T follicular helper cell (primary cell): ENCODE measurements at places on chromosomes 16 and 17.

- DNase-seq: no peak
Measured at GRCh38 chr17:10001306-10001873, 96.3 kb upstream of the RCVRN start.

GRCh38 chr16:51538707-51539498 is 387.8 kb upstream of the SALL1 start:
- no peak for DNase-seq

DNA sequence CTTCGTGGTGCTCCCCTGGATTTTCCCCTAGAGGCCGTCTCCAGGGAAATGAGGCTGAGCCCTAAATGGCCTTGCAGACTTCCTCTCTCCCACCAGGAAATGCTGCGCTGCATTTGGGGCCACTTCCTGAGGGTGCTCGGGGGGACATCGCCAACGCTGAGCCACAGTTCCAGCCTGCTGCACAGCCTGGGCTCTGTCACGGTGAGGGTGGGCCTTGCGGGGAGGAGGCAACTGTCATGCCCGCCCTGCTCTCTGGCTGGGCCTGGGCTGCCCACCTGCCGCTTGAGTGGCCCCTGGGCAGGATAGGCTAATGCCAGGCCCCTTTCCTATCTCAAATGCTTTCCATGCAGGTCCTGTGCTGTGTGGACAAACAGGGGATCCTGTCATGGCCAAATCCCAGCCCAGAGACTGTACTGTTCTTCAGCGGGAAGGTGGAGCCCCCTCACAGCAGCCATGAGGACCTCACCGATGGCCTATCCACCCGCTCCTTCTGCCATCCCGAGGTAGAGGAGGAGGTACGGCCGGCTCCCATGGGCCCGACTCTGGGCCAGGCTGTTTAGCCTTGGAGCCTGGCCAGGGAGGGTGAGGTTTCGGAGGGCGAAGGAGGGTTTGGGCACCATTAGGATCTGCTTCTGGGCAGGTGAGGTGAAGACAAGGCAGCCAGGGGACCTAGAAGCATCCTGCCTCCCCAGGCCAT is 24.2 kb downstream of the CASKIN2 start:
- no peak for DNase-seq

DNA sequence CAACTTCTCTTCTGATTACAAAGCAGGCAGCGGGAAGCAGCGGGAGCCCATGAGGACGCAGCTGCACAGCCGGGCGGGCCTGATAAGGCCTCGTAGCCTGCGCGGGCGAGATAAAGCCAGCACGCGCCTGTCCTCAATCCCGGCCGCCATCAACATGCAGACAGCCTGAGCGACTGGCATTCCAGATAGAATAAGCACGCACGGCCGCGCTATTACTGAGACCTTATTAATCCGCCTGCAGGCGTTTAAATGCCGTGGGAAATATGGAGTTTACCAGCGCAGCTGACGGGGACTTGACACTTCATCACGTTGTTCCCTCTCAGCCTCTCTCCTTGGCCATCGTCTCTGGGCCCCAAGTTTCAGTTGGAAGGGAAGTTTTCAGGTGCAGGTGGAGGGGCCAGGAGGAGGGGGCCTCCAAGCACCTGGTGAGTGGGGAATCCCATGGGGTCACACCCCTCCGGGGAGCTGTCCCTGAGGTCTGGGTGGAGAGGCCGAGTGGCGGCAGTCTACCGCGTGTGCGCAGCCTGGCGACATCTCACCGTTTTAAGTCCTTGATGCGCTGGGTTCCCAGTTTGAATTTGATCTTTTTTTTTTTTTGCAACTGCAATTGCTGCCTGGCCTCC is 27.3 kb upstream of the CBFA2T3 start:
- no peak for DNase-seq

DNA sequence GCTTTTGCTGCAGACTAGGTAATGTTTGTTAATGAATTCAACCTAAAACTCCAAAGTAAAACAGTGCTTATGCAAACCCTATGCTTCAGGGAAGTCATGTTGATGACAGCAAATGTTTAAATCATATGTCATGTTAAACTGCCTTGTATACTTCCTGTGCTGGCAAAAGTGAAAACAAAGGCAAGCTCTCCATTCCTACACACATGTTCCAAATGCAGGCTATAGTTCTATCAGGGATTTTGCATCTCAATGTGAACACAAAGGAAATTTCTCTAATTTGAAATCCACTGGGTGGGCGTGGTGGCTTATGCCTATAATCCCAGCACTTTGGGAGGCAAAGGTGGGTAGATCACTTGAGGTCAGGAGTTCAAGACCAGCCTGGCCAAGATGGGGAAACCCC is 19.3 kb downstream of the UNK start:
- no peak for DNase-seq

DNA sequence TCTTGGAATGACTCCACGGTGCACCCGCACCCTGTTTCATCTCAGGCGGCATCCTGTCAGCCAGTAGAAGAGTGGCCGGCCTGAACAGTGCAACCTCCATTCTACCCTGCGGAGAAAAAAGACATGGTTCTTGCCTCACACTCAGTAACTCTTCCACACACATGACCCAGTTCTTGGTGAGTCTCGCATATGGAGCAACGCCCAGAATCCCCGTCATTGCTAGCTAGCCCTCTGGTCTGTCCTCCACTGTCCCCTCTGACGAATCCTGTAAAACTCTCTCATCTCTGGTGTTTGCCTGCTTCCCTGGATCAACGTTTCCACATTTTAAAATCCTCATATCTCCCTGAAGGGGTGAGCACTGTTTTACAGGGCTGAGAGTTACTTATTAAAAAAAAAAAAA is 4.2 kb upstream of the RDM1 start:
- no peak for DNase-seq

GRCh38 chr16:87918866-87919680 is 17.3 kb downstream of the CA5A start:
- DNase-seq: no peak

GRCh38 chr17:37711113-37711512 is 33.7 kb downstream of the HNF1B start:
- DNase-seq: no peak

DNA sequence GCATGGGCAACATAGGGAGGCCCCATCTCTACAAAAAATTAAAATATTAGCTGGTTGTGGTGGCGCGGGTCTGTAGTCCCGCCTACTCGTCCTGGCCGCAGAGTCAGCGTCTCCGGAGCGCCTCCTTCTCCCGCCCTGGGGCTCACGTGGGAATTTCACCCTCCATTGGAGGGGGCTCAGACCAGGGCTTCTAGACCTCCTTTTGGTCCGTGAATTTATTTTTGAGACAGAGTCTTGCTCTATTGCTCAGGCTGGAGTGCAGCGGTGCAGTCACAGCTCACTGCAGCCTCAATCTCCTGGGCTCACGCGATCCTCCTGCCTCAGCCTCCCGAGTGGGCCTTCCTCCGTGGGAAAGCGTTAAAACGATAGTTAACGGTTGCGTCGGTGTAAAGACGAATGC is 394 bp upstream of the NME4 start:
- no peak for DNase-seq

DNA sequence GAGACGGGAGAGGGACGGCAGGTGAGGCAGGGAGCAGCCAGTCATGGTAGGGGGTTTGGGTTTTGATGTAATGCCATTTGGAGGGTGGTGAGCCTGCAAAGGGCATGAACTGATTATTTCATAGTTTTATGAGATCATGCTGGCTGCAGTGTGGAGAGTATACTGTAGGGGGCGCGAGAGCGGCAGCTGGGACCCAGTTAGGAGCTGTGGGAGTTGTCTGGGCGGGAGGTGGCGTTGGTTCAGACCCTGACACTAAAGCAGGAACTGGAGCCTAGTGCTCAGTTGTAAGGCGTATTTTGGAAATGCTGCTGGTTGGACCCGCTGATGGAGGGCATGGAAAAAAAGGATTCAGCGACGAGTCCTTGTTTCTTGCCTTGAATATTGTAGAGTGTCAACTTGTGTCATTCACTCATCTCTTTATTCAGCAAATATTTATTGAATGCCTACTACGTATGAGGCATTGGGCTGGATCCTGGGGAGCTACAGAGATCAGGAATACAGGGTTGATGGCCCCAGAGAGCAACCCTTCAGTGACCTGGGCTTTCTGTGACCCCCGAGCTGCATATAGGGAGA is 23.7 kb upstream of the KDM8 start:
- peak; percentile 79 for DNase-seq

DNA sequence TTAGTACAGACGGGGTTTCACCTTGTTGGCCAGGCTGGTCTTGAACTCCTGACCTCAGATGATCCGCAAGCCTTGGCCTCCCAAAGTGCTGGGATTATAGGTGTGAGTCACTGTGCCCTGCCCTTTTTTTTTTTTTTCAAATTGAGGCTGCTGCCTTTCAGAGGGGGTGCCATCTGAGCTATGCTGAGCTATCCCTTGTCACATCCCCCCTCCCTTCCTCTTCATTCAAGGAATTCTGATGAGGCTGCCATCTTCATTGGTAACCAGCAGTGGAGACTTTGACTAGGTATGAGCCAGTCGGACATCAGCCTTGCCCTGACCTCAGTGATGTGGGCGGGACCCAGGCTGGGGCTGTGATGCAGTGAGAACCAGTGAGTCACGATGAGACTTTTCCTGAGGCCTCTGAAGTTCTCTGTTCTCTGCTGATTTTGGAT is 24.4 kb upstream of the GPT2 start:
- no peak for DNase-seq

DNA sequence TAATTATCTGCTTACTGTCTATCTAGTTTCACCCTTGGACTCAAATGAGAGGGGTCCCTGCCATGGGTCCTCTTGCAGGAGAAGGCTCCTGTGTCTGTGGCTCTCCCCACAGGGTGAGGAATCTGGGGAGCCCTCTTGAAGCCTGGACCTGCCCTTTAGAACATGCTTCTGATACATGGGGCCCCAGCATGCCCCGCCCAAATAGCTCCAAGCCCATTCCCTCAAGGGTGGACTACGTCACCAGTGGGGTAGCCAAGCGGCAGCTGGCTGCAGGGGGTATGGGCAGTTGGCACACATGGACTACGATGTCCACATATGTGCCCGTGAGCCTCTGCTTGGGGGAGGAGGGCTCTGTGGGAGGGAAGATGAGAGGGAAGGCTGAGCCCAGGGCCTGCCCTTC is 39.3 kb downstream of the ARHGAP27 start:
- no peak for DNase-seq

DNA sequence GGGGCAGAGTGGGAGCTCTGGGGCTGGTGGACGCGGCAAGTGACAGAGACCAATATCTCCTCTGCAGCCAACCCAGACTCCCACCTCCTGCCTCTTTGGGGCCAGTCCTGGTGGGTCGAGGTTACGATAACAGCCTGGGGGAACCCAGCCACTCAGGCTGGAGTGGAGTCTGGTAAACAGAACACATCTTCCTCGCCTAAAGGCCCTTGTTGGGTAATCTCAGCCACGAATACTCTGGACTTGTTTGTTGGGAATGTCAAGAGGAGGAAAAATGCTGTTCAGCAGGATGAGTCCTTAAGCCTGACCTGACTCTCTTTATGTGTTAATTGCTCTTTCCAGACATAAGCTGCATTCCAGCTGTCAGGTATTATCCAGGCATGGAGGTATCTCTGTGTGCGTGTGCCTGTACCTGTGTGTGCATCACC is 8.0 kb upstream of the SPNS2 start:
- DNase-seq: no peak

DNA sequence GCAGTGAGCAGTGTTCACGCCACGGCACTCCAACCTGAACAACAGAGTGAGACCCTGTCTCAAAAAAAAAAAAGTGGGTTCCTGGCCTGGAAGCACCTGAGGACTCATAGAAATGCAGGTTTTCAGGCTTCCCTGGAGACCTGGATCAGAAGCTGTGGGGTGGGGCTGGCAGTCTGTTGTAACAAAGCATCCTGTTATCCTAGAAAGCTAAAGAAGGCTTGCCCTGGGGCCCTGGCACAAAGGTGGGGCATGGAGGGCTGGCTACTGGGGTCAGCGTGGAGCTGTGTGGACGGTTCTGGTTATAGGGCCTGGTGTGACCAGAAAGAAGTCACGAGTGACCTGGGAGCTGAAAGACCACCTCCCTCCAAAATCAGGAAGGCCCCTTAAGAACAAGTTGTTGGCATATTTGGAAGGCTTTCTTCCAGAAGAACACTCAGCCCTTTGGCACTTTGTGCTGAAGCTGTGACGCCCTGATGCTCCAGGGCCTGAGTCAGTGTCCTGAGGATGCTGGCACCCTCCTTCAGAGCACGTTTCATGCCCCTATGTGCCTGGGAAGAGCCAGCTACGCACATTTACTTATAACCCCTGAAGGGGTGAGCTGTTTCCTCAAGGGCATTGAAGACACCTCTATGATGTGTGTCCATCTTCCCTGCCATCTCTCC is 6.2 kb downstream of the CRISPLD2 start:
- DNase-seq: no peak

DNA sequence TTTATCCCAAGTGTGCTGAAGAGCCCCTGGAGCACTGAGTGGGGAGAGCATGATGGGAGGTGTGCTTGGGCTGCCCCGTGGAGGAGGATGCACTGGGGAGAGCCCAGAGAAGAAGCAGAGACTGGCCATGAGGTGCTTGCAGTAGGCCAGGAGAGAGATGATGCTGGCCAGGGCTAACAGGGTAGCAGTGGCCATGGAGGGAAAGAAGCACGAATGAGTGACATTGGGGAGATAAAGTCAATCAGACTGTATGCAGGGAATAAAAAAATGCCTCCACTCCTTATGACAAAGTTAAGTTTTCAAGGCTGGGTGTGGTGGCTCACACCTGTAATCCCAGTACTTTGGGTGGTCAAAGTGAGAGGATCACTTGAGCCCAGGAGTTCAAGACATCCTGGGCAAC is 5.4 kb upstream of the TMEM220 start:
- no peak for DNase-seq

DNA sequence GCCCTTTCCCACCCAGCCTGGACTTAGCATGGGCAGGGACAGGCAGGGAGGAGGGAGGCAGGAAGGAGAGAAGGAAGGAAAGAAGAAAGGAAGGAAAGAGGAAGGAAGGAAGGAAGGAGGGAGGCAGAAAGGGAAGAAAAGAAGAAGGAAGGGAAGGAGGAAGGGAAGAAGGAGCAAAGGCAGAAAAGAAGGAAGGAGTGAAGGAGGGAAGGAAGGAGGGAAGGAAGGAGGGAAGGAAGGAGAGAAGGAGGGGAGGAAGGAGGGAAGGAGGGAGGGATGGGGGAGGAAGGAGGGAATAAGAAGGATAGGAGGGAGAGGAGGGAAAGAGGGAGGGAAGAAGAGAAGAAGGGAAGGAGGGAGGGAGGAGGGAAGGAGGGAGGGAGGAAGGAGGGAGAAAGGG is 110.4 kb downstream of the SALL1 start:
- no peak for DNase-seq

GRCh38 chr17:73614256-73614655 is 30.0 kb downstream of the SDK2 start:
- no peak for DNase-seq

GRCh38 chr17:66949501-66949900 is 15.0 kb upstream of the CACNG4 start:
- DNase-seq: no peak

- DNase-seq: no peak
Measured at GRCh38 chr17:15260376-15261257, 4.5 kb downstream of the PMP22 start.

DNA sequence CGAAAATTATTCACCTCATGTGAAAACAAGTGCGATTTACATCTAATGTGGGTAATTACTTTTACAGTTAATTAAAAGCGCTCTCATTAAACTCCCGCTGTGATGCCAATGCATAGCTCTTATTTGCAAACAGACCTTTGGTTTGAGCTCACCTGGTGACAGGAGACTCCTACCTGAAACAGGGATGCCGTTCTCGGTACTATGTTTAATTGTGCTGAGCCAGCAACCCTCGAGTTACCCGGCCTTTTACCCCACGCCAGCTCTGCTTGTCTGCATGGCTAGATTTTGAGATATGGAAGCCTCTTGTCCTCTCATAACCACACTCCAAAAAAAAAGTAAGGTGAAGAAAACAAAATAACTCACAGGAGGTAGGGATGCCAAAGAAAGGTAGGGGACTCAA is 690.4 kb upstream of the RBFOX1 start:
- DNase-seq: no peak
